PC-3 (cell line): ENCODE measurements at places on chromosomes 2 and 18.

DNA sequence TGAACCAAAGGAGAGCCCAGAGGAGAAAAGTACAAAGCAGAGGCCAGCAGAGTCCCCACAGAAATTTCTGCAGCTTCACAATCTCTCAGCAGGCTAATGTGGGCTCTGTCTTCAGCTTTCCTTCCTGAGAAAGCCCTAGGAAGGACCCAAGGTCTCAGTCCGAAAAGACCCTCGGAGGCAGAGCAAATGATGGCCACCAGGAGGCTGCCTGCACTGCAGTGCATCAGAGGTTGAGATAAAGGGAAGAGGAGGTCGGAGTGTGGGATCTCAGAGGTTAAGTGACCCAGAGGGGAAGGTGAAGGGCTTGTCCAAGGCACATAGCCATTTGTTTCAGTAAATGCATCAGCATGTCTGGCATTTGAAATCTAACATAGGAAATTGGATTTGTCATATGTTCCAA is 299.1 kb upstream of the SLC14A2 start:
- H3K4me3 ChIP-seq, result no peak overlapping the region
- no peak for DNase-seq
- H3K27me3 ChIP-seq, result no peaks in the 10 kb centered on the region
- no peaks in the 10 kb centered on the region for H3K4me1 ChIP-seq
- no peak overlapping the region for H3K27ac ChIP-seq

DNA sequence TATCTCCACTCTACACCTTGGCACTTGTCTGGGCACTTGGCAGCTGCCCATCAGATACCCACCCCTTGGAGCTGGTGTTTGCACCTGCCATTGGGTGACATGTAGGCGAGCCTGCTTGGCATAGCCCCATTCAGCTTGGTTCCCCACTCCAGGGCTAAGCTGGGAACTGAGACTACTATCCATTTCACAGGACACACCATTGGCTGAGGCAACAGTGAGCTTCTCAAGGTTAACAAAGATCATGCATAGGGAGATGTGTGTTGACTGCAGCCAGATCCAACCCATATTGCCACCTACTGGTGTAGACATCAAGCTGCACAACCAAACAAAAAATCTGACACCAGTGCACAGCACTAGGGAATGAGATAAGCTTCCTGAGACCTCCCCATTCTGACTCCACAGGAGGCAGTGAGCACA is 1389.8 kb upstream of the TMEFF2 start:
- H3K4me3 ChIP-seq, result no peak overlapping the region
- no peaks in the 10 kb centered on the region for H3K4me1 ChIP-seq
- H3K36me3 ChIP-seq, result no peaks in the 10 kb centered on the region
- H3K27ac ChIP-seq, result no peak overlapping the region
- peak; percentile 62 for DNase-seq
- H3K27me3 ChIP-seq, result no peaks in the 10 kb centered on the region

DNA sequence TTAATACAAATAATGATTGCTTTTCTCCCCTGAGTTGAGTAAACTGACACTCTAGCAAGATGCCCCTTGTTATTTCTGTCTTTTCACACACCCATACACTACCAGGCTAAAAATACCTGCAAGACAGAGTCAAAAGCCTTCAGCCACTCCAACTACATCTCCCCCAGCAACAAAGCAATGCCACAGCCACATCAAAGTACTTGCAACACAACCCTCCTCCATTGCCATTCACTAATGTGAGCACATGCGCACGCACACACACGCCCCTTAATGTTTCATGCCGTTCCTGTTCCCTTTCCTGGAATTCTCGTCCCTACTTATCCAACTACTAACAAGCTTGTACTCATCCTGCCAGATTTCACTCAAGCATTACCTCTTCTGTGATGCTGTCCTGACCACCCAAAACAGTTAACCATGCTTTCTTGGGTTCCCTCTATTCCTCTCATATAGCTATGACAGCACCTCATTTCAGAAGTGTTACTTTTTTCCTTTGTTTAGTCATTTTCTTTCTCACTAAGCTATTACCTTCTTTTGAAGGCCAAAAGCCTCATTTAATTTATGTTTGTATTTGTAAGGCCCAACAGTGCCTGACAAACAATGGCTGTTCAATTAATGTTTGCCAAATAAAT is 29.6 kb downstream of the SLC25A12 start:
- no peaks in the 10 kb centered on the region for H3K4me1 ChIP-seq
- H3K27ac ChIP-seq, result no peak overlapping the region
- H3K27me3 ChIP-seq, result no peaks in the 10 kb centered on the region
- H3K36me3 ChIP-seq, result peaks cover 6% of the 10 kb centered on the region
- no peak for DNase-seq

DNA sequence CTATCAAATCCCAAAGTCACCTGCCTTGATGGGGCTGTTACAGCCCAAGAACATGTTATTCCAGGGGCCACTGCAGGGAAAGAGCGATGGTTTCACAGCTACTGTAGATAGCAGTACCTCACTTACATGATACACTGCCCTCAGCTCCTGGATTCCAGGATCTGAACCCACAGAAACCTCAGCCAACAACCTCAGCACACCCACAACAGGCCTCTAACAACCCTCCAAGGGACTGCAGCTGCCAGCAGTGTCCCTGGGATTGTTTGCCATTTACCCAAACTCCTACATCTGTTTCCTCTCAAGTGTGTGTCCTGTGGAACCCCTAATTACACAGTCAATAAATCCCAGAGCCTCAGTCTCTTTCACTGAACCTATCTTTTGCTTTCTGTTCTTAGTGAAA is 28.2 kb downstream of the OSBPL1A start:
- no peak for DNase-seq
- peaks cover 11% of the 10 kb centered on the region for H3K4me1 ChIP-seq
- no peaks in the 10 kb centered on the region for H3K36me3 ChIP-seq
- no peak overlapping the region for H3K4me3 ChIP-seq

GRCh38 chr2:240846873-240847595 is 21.6 kb upstream of the AGXT start:
- H3K27me3 ChIP-seq, result peaks cover 16% of the 10 kb centered on the region
- no peak overlapping the region for H3K27ac ChIP-seq
- no peak overlapping the region for H3K4me3 ChIP-seq
- no peaks in the 10 kb centered on the region for H3K4me1 ChIP-seq

DNA sequence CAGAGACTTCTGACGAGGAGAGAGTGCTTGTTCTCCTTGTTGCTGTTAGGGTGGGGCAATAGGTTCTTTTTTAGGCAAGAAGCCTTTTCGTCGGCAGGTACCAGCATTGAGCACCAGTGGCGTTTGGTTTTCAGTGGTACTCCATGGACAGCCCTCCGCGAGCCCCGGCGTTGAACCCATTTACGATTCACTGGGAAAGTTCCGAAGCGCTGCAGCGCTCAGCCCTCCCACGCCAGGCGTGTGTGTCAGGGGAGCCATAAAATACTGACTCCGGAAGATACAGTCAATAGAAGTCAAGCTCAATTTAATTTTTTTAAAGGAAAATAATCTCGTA is 494 bp upstream of the ROCK1 start:
- peaks cover 15% of the 10 kb centered on the region for H3K4me1 ChIP-seq
- peak overlapping the region; percentile 43 for H3K27ac ChIP-seq
- no peaks in the 10 kb centered on the region for H3K36me3 ChIP-seq
- no peaks in the 10 kb centered on the region for H3K27me3 ChIP-seq
- no peak for DNase-seq
- H3K4me3 ChIP-seq, result peak overlapping the region; percentile 83

DNA sequence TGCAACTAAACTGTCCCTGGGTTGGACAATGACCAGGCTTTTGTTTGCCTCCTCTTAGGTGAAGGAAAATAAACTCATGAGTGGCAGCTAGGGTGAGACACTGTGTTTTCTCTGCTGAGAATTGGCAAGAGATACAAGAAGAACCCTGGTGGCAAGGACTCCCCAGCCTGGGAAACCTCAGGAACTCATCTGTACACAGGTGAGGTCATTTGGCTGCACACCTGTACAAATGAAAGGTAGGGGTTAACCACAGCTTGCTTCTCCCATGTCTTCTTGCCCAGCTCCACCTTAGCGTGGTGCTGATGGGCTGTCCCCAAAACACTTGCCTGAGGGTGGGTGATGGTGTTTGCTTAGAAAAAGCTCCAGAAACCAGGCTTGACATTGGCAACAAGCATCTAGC is 97.2 kb upstream of the FAM136A start:
- H3K4me1 ChIP-seq, result peaks cover 11% of the 10 kb centered on the region; the same call in 1 of the 2 replicates
- no peaks in the 10 kb centered on the region for H3K36me3 ChIP-seq
- no peak overlapping the region for H3K4me3 ChIP-seq
- DNase-seq, result peak; percentile 52
- no peaks in the 10 kb centered on the region for H3K27me3 ChIP-seq
- no peak overlapping the region for H3K27ac ChIP-seq

- H3K27me3 ChIP-seq, result no peaks in the 10 kb centered on the region
- H3K4me1 ChIP-seq, result peaks cover 38% of the 10 kb centered on the region
- peak overlapping the region; percentile 13 for H3K27ac ChIP-seq
- H3K4me3 ChIP-seq, result no peak overlapping the region
- peak; percentile 63 for DNase-seq
- no peaks in the 10 kb centered on the region for H3K36me3 ChIP-seq
Measured at GRCh38 chr2:180761224-180761623, 219.2 kb upstream of the UBE2E3 start.

- peak; percentile 60 for DNase-seq
- no peak overlapping the region for H3K4me3 ChIP-seq
Measured at GRCh38 chr2:19474128-19474527, 115.7 kb upstream of the OSR1 start.

DNA sequence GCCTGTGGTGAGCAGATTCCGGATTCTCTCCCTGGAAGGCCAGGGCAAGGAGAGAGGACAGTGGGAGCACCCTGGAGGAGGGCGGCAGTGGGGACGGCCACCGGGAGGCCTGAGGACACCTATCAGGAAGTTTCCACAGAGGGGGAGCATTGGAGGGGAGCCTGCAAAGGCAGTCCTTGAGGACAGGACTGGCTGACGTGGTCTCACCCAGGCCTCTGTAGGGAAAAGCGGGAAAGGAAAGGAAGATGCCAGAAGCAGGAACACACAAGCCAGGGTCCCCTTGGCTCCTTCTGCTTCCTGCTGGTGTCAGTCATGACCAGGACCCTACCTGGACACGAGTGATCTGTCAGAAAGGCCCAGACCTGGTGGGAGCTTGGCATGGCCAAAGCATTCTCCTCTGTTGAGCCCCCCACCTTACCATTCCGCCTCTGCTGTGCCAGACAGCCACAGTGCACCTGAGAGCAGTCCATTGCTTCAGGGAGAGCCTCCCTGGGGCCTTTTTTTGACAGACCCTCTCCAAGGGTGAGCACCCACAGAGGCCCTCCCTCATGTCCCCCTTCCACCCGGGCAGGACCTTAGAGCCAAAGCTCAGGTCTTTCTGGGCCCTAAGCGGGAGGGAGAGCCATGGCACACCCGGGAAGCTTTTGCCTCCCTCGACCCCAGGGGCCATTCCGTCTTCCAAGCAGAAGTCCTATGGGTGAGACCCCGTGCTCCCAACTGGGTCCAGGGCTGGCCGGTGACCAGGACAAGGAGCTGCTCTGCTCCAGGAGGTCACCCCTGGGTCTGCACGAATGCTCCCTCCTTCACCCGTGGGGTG is 333.1 kb downstream of the DYSF start:
- DNase-seq, result no peak
- H3K27ac ChIP-seq, result no peak overlapping the region
- no peaks in the 10 kb centered on the region for H3K27me3 ChIP-seq
- peaks cover 47% of the 10 kb centered on the region for H3K4me1 ChIP-seq
- H3K36me3 ChIP-seq, result no peaks in the 10 kb centered on the region
- no peak overlapping the region for H3K4me3 ChIP-seq

GRCh38 chr2:151361674-151362370 is 4.4 kb downstream of the TNFAIP6 start:
- H3K27me3 ChIP-seq, result no peaks in the 10 kb centered on the region
- H3K4me1 ChIP-seq, result no peaks in the 10 kb centered on the region
- H3K36me3 ChIP-seq, result no peaks in the 10 kb centered on the region
- H3K4me3 ChIP-seq, result no peak overlapping the region
- no peak overlapping the region for H3K27ac ChIP-seq
